ENCODE measurements at places on chromosomes 5 and 9.

DNA sequence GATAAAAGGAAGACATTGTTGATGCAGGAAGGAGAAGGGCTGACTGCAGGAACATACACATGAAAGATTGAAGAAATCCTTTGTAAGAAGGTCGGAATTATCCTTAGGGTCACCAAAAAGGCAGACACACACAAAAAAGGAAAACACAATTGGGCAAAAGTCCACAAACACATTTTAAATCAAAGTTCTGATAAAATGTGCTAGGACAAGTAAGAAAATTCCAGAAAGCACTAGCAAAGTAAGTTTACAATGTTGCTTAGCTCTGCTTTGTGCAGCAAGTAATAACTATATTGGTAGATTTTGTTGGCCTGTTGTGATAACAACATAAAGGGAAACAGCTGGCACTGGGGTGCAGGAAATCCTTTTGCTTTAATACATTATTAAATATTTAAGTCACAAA is 99.8 kb upstream of the VCAN start:
- no peak for ATAC-seq

DNA sequence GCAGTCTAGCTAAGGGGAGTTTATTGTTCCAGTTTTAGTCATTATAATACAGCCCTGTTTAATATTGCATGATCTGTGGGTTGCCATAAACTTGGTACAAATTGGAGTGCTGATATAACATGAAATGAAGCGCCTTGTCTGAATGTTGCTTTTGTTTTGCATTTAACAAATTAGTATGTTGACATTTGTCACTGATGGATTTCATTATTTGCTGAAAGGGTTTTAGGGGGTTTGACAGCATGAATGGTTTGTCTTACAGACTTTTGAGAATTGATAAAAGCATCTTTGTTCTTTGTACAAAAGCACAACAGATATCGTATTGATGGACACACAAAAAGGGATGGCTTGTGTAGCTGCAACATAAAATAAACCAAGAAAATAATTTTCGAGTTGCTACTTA is 178.3 kb downstream of the AOPEP start:
- ATAC-seq = no peak

GRCh38 chr9:68672215-68672614 is 32.8 kb upstream of the PIP5K1B start:
- no peak for ATAC-seq

DNA sequence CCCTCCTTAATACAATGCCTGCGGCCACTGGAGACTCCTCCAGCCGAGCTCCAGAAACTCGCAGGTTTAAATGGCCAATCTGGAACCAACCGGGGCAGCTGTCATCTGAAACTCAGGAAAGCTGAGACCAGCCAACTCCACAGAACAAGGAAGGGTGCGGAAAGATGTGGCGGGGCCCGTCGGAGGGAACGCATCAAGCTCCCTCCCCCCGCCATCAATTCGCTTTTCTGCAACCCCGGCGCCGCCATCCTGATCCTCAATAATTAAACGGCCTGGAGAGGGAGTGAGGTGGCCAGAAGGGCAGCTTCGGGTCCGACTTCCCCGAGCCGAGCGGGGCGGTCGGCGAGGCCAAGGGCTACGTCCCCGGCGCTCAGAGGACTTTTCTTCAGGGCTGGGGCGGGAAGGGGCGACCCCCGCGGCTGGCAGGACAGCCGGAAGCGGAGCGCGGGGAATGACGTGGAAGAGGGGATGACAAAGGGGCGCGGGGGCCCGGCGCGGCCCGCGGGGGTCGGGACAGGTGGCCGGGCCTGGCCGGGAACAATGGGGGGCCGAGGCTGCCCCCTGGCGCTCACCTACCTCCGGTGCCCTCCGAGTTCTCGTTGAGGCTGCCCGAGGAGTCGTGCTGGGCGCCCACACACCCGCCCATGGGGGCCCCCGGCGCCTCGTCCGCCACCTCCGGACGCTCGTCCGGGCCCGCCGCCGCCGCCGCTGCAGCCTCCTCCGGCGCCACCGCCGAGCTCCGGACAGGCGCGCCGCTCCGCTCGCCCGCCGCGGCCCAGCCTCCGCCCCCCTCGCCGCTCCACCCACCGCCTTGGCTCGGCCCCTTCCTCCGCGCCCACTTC is at the start of gene UBTD2:
UBTD2 (minus strand) TSS at position 745 of the 842 bp plus-strand sequence; CDS start at position 646, 99 bp downstream.
- peak; percentile 83 for ATAC-seq

- no peak for ATAC-seq
These were observed 69.8 kb downstream of the PTTG1 start for GRCh38 chr5:160491438-160491837.

- peak; percentile 94 for ATAC-seq
These were observed 97.0 kb upstream of the COL5A1 start for GRCh38 chr9:134544388-134545214.

DNA sequence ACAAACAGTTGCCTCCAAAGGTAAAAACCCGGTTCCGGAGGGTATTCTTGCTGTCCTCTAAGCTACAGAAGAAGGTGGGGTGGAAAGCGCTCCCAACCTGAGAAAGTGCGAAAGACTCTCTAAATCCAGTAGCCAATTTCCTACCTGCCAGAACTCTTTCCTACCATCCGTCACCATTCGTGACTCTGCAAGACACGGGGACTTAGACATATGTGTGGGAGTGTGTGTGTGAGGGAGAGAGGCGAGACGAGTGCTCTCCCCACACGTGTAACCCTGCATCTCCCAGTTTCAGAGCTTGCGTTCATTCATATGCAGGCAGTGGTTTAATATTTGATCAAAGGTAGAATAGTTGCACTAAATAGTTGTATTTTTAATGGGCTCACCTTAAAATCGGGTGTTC is 473 bp upstream of the GABRA1 start:
- no peak for ATAC-seq

Measured in motor neuron (in vitro differentiated cells).